ENCODE measurements at places on chromosomes 7 and 10.

GRCh38 chr7:66790196-66790595, 49.7 kb downstream of the RABGEF1 start:
- no peak for DNase-seq

DNA sequence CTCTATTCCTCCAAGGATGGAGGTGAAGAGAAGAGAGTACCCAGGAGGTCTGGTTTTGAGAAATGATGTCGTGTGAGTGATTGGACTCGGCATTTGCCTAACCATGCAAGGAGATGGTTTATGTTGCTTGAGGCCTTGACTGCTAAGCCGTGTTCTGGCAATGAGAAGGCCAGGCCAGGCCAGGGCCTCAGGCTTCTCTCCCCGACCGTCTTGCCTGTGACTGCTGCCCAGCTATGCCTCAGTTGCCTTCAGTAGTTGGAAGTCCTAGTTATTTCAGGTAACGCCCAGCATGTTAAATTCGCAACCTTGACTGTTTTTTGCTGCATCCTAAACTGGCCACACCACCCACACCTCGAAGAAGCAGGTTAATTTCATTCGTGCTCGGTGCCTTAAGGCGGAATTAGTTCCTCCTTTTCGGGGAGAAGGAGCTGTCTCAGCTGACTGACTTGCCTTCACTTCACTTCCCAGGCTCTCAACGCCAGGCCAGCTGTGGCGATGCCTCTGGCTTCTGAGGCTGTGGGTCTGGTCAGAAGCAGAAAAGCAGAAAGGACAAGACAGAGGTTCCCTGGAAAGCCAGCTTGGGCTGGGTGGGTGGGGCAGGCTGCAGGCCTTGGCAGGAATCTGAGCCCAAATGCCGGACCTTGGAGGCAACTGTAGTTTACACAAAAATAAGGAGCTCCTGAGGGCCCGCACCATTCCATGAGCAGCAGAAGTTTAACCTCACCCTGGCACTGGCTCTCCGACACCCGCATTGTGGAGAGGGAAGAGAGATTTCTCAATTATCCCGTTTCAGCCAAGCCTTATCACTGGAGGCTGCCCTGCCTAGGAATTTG, 61.9 kb upstream of the SAMD8 start:
- no peak for DNase-seq

DNA sequence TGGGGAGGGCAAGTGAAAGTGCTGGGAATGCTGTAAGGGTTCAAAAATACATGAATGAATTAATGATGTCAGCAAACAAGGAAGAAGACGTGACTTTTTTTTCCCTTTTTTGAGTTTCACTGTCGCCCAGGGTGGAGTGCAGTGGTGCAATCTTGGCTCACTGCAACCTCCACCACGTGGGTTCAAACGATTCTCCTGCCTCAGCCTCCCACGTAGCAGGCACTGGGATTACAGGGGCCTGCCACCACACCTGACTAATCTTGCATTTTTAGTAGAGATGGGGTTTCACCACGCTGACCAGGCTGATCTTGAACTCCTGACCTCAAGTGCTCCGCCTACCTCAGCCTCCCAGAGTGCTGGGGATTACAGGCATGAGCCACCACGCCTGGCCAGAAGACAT, 30.0 kb downstream of the DENND10 start:
- no peak for DNase-seq

DNA sequence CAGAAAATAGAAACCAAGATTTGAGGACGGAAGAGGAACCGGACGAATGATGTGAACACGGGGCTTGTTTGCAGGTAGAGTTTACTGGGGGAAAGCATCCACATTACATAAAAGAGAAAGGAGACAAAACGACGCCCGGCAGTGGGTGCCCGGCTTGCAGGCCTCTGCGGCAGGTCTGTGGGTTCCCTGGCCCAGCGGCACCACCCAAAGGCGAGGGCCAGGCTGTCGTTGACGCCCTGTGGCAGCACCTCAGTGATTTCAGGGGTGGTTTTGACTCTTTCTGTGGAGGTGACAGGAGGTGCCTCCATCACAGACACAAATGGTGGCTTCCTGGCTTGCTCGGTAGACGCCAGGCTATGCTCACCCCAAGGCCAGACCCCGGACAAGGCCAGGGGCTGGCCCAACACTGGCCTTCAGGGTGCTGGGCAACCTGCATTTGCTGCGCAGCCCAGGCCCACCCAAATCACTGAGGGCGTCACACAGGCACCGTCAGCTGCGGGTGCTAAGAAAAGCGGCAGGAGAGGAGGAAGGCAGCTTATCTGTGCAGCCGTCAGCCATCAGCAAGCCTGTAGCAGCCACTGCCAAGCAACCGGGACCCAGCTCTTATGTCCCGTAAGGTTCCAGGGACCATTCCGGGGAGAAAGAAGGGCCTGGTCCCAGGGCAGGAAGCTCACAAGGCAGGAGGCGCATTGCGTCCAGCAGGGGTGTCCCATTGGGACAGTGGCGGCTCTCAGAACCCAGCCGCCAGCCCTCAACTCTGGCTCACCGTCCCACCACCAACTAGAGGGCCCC, 230.3 kb downstream of the PTPRN2 start:
- DNase-seq: no peak

DNA sequence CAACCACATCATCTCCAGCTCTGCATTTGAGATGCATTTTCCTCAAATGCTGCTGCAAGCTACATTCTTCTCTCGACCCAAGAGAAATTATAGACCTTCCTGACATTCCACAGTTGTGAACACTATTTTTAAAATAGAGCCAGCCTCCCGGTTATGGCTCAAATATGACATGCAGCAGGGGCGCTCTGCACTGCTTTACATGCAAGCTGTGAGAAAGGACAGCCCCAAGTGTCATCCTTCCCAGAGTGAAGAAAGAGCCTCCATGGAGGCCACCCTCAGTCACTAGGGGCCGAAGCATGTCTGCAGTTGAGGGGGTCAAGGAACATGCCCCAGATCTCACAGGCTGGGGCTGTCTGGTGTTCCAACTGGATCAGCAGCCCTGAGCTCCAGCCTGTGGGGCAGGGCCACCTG, 63.9 kb upstream of the CHST15 start:
- no peak for DNase-seq

- DNase-seq: peak; percentile 90
Measured at GRCh38 chr10:6275022-6275997, 72.6 kb downstream of the PFKFB3 start.

GRCh38 chr7:110973196-110973990, 117.5 kb upstream of the LRRN3 start:
- DNase-seq: no peak

DNA sequence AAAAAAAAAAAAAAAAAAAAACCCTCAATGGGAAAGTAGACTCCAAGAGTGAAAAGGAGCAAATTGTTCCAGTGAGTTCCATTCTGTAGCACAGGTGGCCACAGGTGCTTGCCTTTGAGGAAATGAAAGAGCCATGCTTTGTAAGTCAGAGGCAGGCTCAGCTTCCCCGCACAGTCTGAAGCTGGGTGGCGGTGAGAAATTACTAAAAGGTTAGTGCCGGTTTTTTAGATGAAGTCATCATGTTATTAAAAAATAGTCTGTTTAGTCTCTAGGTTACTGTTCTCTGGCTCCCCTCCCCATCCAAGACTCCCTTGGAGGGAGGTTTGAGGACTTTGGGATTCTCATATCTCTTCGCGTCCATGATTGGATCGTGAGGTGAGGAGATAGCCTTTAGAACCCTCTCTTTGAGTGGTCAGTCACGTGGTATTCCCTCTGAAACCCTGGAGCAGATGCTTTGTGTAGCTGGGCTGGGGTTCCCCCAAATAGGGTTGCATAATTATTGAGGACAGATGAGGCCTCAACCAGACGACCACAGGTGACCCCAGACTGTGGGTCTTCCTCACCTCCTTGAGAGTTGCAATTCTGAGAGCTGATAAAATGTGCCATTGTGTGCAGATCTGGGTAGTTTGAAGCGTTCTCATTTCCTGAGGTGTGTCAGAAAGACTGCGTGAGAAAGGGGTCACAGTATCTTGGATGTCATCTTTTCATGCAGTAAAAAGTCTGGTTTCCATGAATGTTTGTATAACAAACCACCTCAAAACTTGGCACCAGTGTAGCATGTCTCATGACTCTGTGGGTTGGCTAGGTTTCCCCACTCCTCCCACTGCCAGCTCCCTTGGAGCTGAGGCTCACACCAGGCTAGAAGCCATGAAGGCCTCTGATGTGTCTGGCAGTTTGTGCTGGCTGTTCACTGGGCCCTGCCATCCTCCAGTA, 27.1 kb downstream of the OGDH start:
- DNase-seq: peak; percentile 47

DNA sequence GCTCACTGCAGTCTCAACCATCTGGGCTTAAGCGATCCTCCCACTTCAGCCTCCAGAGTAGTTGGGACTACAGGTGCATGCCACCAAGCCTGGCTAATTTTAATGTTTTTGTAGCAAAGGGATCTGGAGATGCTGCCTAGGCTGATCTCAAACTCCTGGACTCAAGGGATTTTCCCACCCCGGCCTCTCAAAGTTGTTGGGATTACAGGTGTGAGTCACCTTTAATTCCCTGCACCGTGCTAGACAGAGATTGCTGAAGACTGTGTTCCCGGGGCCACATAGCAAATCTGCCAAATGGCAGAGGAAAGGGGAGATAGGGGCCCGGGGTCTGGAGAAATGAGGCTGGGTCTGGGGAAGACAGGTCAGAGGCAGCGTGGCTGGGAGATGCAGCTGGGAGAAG, 20.6 kb upstream of the PSMG3 start:
- no peak for DNase-seq

GRCh38 chr7:149598721-149599308, 101.2 kb upstream of the ZNF746 start:
- DNase-seq: no peak

GRCh38 chr7:63040966-63041610, 957.6 kb upstream of the ZNF722 start:
- no peak for DNase-seq

DNA sequence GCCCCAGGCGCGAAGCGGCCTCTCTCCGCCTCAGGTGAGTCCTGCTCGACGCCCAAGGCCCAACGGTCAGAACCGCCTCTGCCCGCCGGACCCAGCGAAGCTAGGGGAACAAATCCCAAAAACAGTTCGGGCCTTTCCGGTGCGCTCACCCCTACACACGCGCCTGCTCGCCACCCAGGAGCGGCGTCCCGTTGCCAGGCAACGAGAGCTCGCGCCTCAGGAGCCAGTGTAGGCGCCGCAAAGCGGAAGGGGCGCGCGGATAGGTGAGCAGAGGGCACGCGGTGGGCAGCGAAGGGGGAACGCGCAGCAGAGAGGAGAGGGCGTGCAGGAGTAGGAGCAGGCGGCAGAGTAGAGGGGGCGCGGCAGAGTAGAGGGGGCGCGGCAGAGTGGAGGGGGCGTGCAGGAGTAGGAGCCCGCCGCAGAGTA, at the start of the genes DYDC1 and DYDC2:
DYDC1 (minus strand) TSS at position 193 of the 426 bp plus-strand sequence. CDS start 4,154 bp downstream, outside the sequence.
DYDC2 (plus strand) TSS at position 219 of the 426 bp plus-strand sequence. CDS start 5,663 bp downstream, outside the sequence.
- peak; percentile 35 for DNase-seq

- no peak for DNase-seq
Measured at GRCh38 chr10:123398180-123398591, 244.0 kb downstream of the BUB3 start.

- no peak for DNase-seq
Measured at GRCh38 chr7:128053991-128054390, 22.8 kb upstream of the LRRC4 start.

GRCh38 chr10:121900443-121901174, 27.2 kb downstream of the ATE1 start:
- DNase-seq: no peak

- peak; percentile 0 for DNase-seq
Measured at GRCh38 chr10:43235070-43235900, 31.6 kb downstream of the RASGEF1A start.

GRCh38 chr10:44752451-44753441, 158.4 kb upstream of the TMEM72 start:
- no peak for DNase-seq

DNA sequence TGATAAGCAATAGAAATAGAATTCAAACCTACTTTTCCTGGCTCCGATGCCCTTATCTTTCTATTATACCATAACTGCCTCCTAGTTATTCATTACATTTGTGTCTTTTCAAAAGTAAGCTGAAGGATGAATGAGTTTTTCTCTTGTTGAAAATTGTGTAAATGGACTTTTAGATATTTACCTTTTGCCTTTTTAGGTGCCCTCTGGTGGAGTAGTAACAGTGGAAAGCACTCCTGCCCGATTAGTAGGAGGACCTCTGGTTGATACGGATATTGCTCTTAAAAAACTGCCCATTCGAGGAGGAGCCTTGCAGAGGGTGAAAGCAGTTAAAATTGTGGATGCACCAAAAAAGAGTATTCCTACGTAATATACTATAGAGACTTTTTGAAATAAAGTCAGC, 11.2 kb downstream of the FAM237B start:
- DNase-seq: no peak

DNA sequence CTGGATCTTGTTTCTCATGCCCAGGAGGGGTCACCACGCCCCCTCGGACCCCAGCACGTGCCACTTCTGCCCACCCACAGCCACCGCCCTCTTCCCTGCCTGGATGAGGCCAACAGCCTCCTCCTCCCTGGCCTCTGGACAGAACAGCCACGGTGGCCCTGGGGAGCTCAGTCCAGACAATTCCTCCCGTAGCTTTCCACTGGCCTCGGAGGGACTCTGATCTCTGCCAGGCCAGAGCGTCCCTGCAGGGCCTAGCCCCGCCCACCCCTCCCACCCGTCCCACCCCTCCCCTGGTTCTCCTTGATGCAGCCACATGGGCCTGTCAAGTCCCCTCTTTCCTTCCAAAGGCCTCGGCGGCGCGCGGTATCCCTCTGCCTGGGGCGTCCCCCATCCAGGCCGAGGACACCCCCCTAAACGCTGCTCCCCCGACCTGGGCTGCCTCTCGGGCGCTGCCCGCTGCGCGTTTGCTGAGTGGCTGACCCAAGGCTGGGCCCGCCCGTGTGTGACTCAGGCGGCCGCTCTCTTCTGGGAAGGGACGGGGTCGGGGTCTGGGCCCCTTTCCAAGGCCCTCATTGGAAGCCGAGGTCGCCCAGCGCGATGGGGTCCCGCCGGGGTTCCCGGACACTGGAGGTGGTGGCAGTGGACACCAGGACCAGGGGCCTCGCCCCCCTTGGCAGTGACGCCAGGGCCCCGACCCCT, 557 bp downstream of the TMEM120A start:
- no peak for DNase-seq

DNA sequence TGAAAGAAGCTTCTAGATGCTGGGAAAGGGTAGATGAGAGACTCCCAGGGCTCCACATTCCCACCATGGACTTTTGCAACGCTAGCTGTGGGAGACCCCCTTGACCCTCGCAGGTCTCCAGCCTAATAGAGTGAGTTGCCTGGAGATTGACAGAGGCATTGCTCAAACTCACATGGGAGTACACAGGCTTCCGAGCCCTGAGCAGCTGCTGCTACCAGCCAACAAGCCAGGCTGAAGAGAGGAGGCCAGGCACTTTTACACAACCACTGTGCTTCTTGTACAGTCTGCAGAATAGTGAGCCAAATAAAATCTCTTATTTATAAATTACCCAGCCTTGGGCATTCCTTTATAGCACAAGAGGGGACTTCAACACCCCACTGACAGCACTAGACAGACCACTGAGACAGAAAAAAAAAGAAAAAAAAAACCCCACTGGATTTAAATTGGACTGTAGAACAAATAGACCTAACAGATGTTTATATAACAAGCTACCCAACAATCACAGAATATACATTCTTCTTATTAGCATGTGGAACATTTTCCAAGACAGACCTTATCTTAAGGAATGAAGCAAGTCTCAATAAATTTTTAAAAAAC, 146.2 kb downstream of the ZFAND4 start:
- no peak for DNase-seq

- no peak for DNase-seq
Measured at GRCh38 chr10:86363833-86364490, 2.6 kb downstream of the GRID1 start.

- DNase-seq: no peak
Measured at GRCh38 chr10:13984647-13985155, 346.0 kb downstream of the FRMD4A start.
